ENCODE measurements at places on chromosomes 11 and 22.

- DNase-seq = no peak
Measured at GRCh38 chr11:78870655-78871054, 296.0 kb upstream of the NARS2 start.

- DNase-seq = no peak
Measured at GRCh38 chr11:128412847-128413791, 174.2 kb downstream of the ETS1 start.

DNA sequence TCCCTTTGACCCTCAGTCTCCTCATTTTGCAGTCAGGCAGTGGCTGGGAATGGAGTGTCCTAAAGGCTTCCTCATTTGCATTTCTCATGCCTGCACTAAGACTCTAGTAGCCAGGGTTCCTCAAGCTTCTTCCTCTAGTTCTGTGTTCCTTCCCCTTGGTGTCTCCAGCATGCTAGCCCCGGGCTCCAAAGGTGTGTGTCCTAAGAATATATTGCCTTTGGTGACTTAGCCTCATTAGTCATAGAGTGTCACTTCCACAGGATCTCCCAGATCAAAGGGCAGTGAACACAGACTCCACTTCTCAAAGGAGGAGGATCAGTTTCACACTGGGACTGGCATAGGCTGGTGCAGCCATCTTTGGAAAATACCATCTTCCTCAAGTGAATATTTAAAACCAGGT, 21.4 kb upstream of the ACER3 start:
- DNase-seq = peak; percentile 23

DNA sequence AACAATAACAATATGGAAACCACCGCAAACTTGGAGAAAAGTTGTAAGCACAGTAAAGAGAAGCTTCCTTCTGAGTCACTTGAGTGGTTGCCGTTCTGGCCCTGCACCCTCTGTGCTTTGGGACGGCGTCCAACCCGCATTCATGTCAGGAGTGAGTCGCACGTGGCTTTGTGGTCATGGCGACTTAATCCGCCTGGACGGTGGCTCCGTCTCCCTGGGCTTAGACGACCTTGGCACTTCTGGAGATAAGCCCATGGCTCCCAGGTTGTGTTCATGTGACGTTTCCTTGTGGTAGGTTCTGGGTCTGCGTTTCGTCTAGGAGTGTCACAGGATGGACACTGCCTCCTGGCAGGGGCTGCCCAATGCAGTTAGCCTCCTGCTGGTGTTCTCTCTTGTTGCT, 40.5 kb downstream of the TPCN2 start:
- no peak for DNase-seq

- DNase-seq = no peak
Measured at GRCh38 chr22:28222571-28222970, 303.5 kb upstream of the PITPNB start.

GRCh38 chr22:45970705-45971407, 6.1 kb downstream of the WNT7B start:
- DNase-seq = no peak

GRCh38 chr22:41919357-41920224, 4.7 kb upstream of the SHISA8 start:
- no peak for DNase-seq
